AG08396 (cell line): ENCODE measurements at places on chromosomes 2 and 18.

DNA sequence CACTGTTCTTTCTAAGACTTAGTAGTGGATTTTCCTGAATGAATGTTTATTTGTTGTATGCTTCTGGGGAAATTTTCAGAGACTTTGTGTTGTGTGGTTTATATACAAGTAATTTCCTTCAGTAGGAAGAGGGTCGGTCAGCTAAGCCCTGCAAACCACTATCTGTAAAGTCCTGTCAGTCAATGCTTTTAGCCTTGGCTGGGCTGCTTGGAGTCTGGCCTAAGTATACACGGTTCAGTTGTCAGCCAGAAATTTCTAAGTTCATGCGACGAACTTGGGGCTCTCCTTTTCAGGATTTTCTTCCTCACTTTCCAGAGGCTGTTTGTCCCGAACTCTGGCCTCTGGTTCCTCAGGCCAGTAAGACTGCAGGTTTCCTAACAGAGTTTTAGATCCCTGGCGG is 21.3 kb downstream of the C2orf49 start:
- no peak for DNase-seq

- no peak for DNase-seq
Observed at GRCh38 chr18:3286159-3286558, 24.2 kb downstream of the MYL12B start.

- DNase-seq, result no peak
Observed at GRCh38 chr18:12254820-12255511, 805 bp downstream of the CIDEA start.

- no peak for DNase-seq
Observed at GRCh38 chr2:98015671-98016070, 19.9 kb upstream of the TMEM131 start.

GRCh38 chr2:70659551-70659950 is 105.9 kb upstream of the TGFA start:
- no peak for DNase-seq

DNA sequence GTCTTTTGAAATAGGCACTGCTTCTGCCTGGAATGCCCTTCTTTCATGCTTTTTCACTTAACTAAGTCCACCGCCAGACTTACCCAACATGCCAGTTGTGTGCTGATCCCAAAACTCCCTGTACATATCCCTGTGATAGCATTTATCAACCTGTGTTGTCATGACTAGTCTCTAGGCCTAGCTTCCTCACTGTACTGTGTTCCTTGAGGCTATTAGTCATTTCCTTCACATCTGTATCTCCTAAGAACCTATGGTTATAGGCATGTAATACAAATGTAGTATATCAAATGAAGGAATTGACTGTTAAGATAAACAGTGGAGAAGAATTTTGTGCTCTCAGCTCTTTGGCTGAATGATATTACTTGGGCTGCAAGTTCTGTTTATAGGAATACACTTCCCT is 184.3 kb downstream of the CYRIA start:
- DNase-seq, result no peak

DNA sequence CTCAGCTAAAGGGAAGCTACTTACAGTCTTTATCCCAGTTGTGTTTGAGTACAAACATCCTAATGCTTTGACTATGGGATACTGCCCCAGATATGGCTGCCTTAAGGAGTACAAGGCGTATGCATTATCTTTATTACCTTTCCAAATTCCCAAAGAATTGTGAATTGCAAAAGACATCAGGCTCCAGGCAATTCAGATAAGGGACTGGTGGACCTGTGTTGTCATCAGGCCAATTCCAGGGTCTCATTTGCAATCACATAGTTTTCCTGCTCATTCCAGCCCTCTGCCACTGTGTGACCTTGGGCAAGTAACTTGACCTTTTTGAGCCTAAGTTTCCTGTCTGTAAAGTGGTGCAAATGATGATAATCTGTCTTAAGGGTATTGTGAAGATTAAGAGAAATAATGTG is 137.5 kb downstream of the FMNL2 start:
- DNase-seq, result no peak

DNA sequence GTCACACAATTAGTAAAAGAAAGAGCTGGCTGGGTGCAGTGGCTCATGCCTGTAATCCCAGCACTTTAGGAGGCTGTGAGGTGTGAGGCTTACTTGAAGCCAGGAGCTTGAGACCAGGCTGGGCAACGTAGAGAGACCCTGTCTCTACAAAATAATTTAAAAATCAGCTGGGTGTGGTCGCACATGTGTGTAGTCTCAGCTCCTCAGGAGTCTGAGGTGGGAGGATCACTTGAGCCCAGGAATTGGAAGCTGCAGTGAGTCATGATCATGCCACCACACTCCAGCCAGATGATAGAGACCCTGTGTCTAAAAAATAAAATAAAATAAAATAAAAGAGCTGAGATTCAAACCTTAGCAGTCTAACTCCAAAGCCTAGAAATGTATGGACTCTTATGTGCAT is 39.0 kb upstream of the NEDD4L start:
- no peak for DNase-seq

DNA sequence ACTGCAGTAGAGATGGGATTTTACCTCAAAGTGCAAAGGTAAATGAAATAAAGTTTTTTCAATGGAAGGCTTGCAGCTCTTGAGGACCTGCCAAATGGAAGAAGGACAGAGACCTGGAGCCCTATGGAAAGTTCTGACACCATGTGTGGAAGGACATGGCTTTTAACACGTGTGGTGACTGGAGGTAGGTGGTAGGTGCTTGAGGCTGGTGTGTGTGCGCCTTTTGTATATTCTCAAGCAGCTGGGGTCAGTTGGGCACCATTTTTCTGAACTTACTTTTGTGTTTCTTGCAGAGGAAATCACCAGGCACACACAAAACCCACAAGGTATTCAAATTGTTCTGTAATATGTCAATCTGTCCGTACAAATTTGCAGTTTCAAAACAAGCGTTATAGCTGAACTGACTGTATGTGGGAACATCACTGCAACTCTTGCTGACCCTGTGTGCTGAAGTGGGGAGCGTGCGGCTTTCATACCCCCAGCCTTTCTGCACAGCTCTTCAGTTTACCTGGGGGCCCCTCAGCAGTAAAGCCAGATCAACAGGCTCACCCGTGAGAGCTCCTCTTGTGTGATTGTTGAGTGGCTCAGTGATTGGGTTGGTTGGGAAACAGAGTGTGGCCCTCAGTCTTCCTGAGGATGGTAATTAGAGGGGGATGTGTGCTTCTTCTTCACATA is 363 bp downstream of the GREB1 start:
- DNase-seq, result no peak

DNA sequence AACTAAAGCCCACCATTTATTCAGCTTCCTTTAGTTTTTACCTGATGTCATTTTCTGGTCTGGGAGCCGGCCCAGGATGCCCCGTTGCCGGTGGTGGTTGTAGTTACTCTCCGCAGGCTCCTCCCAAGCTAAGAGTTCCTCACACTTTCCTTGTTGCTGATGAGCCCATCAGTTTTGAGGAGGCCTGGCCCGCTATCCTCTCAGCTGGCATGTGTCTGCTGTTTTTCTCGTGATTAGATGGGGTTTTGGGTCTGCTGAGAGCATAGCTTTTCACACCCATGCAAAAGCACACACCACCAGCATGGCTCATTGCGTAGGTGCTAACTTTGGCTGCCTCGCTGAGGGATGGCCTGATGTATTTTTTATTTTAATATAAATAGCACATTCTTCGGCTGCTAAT is 72.1 kb downstream of the PSMG2 start:
- DNase-seq, result no peak

GRCh38 chr2:12597610-12598009 is 119.1 kb upstream of the TRIB2 start:
- DNase-seq, result no peak

- DNase-seq, result no peak
Observed at GRCh38 chr2:37836270-37836669, 88.8 kb upstream of the RMDN2 start.

DNA sequence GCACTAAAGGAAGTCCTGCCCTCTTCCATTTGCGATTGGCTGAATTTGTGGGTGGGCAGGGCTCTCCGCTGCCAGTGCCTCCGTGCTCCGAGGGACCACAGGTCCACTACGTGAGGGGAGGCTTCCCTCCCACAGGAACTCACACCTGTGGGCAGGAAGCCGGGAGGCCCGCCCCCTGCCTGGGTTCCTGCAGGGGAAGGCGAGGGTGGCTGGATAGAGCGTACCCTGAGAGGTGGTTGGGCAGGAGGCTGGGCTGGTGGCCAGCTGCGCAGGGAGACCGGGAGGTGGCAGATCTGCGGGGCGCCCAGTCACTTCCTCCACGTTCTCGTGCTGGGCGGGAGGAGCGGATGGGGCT is 47.0 kb upstream of the PTH2R start:
- no peak for DNase-seq

DNA sequence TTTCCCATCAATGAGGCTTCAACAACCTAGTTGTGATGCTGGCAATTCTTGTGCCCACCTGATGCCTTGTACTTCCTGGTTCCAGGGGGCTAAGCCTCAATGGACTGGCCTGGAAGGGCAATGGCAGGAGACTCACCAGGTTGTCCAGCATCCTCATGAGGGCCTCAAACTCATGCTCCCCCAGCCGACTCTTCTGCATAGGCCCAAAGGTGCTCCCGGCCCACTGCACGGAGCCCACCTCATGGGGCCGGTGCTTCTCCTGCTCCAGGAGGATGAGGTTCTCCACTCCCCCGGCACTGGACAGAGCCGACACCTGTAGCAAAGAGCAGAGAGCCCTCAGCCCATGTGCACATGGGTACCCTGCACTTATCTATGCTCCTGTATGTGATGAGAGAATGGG is 84.5 kb downstream of the ADD2 start:
- DNase-seq, result no peak

- DNase-seq, result peak; percentile 14
Observed at GRCh38 chr18:3368193-3368592, 81.8 kb upstream of the TGIF1 start.

DNA sequence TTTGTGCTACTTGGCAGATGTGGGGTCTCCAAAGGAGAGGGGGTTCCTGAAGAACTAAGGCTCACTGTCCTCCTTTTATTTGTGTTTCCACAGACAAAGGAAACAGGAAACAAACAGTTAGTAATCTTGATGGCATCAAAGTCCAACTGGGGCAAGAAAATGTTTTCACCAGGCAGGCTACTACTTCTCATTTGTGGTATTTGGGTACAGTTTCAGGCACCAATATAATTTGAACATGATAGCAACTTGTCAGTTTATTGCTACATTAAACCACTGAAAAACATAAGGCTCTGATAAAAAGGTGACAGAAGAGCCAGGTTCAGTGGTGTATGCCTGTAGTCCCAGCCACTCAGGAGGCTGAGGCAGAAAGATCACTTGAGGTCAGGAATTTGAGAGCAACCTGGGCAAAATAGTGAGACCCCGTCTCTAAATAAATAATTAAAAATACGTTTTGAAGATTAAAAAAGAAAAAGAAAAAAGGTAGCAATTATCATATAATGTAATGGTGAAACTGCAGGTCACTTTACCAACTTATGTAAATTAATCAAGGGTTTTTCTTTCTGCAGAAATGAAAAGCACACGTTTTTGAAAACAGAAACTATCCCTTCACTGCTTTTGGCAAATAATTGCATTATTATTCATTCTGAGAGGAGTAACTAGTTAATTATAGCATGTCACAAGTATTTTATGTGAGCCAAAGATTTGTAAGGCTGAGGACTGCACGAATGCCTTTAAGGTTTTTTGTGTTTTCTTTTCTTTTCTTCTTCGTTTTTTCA is 157.5 kb upstream of the CAVIN2 start:
- no peak for DNase-seq

DNA sequence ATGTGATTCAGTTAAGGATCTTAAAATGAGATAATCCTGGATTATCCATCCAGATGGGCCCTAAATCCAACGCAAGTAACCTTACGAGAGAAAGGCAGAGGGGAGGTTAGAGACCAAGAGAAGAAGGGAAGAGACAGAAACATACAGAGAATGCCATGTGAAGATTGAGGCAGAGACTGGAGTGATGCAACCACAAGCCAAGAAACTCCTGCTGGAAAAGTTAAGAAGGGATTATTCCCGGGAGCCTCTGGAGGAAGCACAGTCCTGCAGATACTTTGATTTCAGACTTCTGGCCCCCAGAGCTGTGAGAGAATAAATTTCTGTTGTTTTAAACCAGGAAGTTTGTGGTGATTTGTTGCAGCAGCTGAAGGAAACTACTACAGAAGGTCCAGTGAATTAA is 992.7 kb downstream of the BCL11A start:
- DNase-seq, result no peak

DNA sequence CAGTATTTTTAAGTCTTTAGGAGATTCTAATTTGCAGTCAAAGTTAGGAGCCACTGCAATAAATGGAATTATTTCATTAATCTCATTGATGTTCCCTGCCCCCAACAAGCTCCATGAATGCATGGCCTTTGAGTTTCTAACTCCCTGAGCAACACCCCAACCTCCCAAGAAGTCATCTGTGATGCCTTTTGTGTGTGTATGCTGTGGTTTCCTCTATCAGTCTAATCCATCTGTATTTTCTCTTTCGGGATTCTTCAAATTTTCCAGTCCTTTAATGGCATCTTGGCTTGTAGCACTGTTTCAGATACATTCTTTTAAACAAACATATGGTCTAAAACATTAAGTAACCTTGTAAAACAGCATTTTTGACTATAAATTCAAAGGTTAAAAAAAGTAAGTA is 16.8 kb downstream of the SERPINB10 start:
- no peak for DNase-seq

- peak; percentile 41 for DNase-seq
Observed at GRCh38 chr2:191165176-191165643, 14.4 kb upstream of the STAT4 start.

DNA sequence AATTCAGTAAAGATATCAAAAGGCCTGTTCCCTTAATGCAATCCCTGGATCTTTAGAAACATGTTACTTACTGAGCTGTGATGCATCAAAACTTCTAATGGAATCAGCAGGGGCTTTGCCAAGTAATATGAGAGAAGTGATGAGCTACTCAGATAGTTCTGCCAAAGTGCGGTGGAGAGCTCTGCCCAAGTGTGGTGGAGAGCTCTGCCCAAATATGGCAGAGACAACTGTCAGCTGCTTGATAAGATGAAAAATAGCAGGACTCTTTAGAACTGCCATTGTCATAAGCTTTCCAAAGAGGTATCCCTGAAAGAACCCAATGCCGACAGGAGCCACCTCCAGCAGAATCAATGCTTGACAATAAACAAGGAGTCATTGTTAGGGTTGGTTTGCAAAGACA is 167.9 kb upstream of the SLC39A10 start:
- peak; percentile 17 for DNase-seq

DNA sequence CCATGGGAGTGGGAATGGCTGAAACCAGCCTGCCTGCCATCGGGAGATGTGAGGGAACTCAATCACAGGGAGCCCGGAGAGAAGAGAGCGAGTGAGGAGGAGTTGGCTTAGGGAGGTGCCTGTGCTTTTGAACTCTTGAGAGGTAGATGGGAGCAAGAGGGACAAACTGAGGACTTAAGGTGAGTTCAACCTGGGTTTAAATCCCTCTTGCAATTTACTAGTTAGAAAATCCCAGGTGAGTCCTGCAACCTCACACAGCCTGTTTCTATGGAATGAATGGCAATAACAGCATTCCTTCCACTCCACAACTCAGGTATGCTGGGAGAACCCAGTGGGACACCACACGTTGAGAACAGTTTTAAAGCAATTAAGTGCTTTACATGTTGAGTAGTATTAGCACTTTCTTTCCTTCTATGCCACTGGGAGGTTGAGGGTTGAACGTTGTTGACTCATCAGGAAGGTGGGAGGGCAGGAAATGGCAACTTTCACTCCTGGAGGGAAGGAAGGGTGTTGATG is 57.3 kb downstream of the VIT start:
- DNase-seq, result no peak
